SW 1271 (cell line): ENCODE measurements at places on chromosomes 2 and 18.

DNA sequence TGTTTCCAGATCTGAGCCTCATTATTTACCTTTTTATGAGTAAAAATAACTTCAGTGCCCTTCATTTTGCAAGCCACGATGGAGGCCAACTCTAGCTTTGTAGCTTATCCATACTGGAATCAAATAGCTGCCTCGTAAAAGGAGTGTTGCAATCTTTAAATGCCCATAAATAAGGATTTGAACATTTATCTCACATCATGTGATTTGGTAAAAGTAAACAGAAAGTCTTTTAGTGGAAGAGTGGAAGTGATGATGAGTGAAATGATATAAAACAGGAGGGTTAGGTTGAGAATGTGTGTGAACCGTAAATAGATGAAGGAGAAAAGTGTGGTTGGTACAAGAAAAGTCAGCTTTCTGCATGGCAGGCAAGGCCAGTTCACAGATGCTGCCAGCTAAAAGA is 348.9 kb downstream of the OSR1 start:
- no peak for DNase-seq

DNA sequence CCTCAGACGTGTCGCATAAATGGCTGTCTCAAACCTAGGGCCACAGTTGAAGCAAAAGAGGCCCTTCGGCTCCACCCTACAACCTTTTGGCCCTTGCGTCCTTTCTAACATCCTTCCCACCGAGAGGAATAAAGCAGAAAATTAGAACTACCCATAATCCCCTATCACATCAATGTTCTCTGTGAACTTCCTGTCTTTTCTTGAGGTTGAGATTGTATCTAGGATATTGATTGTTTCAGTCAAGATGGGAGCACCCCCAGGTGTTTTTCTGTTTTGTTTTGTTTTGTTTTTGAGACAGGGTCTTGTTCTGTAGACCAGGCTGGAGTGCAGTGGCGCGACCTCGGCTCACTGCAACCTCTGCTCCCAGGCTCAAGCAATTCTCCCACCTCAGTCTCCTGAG is 23.6 kb downstream of the INPP5D start:
- DNase-seq, result no peak

DNA sequence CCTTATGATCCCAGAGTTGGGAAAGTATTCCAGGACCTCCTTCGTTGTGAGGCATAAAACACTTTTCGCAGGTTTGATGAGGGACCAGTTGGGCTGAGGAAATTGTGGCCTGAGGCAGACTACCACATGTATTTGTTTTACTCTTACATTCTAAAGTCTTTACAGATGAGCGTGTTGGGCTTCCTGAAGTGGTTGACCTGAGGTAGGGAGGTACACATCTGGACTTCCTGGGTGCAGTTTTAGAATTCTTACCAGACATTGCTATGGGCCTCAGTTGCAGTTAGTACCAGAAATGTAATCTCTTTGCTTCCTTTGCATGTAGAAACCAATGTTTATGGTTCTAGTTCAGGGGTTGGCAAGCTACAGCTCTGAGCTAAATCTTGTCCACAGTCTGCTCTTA is 48.7 kb downstream of the COA5 start:
- no peak for DNase-seq

DNA sequence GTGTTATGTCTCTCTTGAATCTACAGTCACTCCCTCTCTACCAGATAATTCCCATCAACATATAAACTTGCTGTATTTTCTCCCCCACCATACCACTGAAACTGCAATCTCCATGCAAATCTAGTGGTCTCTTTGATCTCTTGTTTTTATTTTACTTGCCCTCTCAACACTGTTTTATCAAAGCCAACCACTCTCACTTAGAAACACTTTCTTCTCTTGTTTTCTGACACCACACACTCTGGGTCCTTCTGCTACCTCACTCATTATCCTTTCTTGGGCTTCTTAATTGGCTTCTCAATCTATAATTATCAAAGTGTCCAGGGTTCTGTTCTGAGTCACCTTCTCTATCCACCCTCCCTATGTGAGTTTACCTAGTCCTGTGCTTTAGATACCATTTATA is 2.0 kb upstream of the MCFD2 start:
- DNase-seq, result no peak

- no peak for DNase-seq
These were observed 180.5 kb downstream of the SMAD7 start for GRCh38 chr18:48770243-48770642.

DNA sequence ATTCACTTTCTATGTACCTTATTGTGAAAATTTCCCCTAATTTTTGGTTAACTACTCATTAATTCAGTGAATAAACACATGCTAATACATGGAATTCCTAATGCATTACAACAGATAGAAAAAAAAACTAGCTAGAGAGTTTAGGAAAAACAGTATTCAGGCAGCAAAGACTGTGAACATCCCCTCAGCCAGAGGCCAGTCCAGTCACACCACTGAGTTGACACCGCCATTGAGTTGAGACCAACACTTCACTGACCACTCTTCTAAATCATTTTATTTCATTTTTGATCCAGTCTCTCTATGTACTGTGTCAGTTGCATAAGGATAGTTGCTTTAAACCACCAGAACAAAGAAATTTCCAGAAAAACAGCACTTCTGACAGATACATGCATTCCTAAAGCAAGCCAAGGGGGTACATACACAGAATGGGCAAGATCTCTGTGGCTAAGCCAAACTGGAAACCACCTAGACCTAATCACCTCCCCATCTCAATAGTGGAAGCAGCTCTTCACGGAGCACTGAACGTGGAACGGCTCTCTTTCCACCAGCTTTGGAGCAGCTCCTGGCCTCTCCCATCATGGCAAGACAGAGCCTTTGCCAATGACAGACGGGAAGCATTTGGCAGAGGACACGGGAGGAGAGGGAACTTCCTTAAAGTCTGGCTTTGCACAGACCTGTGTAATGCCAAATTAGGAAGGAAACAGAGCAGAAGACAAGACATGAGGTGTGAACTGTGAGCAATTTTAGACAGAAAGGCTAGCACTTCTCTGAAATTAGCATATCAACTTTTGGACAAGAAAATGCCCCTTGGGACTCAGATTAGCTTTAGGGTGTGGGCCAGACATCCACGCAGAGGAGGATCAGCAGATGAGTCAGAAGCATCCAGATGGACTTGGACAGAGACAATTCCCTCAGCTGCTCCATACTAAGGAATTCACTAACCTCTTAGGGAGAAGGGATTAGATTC is 36.4 kb downstream of the CACNB4 start:
- no peak for DNase-seq

GRCh38 chr18:77067291-77068061 is 65.1 kb downstream of the MBP start:
- peak; percentile 21 for DNase-seq
